ENCODE measurements at places on chromosomes 12 and 14.

- peak; percentile 69 for DNase-seq
Measured at GRCh38 chr14:67703997-67704396, 2.3 kb downstream of the RDH12 start.

DNA sequence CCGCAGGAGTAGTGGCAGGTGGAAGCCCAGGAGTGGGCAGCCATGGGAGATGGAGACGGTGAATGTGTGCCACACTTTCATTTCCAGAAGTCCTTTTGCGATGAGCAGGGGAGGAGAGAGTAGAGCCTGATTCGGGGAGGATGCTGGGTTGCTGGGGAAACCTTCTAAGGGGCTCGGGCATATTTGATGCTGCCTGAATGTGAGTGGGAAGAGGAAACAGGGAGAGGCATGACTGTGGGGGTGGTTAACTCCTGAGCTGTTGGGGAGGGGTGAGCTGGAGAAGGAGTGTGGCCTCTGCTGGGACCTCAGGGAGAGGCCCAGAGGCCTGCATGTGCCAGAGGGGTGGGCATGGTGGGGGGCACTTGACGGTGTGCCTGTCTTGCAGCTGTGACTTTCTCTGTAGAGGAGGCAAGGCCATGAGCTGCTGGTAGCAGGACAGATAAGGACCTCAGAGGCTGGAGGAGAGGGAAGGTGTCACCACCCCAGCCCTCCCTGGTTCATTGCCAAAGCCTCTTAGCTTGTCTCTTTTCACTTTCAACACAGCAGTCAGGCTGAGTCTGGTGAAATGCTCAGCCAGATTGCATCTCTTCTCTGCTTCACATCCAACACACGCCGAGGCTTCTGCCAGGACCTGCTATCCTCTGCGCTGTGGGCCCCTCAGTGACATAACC is 11.4 kb downstream of the GLT1D1 start:
- no peak for DNase-seq

DNA sequence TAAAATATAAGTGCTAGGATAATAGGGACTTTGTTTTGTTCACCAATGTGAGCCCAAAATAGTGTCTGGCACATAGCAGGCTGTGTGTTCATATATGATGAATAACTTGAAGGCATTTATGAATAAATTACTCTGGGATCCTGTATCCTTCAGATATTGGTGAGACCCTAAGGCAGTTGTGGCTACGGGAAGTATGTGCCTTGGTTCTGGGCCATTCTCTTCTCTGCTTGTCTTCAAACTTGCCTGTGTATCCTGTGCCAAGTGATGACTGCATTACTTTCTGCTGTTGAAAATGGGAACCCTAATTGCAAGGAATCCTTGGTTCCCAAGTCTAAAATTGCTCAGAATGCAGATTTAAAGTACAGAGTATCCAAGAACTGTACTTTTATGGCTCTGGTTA is 67.6 kb upstream of the KTN1 start:
- no peak for DNase-seq

- peak; percentile 62 for DNase-seq
Measured at GRCh38 chr12:40225984-40226602, 1.3 kb downstream of the LRRK2 start.

GRCh38 chr14:101002738-101003137 is 99.2 kb upstream of the RTL1 start:
- no peak for DNase-seq

DNA sequence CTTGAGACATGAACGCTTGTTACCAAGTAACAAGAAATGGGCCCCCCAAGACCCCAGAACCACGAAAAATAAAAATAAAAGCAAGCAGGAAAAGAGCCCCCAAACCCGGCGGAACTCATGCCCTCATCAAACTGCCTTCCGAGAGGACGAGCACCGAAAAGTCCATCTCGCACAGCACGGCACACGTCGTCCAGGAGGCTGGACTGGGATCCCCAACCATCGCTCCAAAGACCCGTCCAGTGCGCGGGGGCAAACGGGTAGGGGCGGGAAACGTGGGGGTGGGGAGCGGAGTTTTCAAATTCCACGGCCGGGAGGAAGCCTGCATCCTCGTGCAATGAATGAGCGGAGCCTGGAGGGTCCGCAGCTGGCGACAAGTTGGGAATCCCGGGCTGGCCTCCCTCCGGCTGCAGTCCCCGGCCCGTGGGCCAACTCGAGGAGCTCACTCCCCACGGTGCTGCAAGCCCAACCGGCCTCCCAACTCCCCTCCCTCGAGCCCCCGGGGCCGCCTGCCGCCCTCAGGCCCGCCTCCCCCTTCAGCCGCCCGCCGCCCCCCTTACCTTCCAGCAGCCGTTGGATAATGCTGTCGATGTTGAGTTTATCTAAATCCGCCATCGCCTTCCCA is 484 bp downstream of the PPP1CC start:
- DNase-seq, result peak; percentile 38

- DNase-seq, result no peak
Measured at GRCh38 chr12:53828598-53828997, 76.8 kb upstream of the CISTR start.

- DNase-seq, result no peak
Measured at GRCh38 chr12:67572492-67572891, 76.1 kb upstream of the DYRK2 start.

Measured in suppressor macrophage treated with lipopolysaccharide for 1 hour (primary cell).